ENCODE measurements at places on chromosomes 6 and 20.

GRCh38 chr20:23340524-23340923 lies 10.1 kb upstream of the NXT1 start:
- DNase-seq = no peak

DNA sequence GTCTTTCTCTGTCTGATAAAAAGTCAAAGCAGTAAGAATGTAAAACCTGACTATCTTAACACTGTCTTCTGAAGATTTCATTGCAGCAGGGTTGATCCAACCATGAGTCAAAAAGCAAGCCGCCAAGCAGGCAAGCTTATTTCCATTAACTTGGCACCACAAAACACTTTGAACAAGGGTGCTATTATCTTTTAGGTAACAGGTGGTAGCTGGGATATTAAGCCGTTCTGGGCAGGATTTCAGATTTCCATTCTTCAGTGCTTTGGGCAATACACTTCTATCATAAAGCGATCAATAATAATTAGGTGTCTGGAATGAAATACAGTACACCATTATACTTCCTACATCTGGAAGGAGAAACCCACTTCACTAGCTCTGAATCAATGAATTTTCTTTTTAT lies 181.9 kb downstream of the TBC1D7 start:
- DNase-seq = no peak

DNA sequence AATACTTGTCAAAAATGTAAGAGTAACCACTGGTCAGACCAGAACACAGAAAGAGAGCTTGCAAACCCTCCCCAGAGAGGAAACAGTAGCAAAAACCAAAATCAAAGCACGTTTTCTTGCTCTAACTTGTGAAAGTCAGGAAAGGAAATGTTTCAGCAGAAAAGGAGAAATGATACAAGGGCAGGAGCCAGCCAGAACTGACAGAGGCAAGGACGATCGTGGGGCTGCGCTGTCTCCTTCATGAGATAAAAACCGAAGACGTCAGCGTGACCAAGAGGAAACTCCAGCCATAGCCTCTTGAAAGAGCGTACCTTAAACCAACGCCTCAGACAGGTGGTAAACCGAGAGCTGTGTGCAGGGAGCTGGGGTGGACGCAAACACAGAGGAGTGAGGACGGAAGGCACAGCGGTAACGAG lies 27.5 kb downstream of the LAMA5 start:
- no peak for DNase-seq

DNA sequence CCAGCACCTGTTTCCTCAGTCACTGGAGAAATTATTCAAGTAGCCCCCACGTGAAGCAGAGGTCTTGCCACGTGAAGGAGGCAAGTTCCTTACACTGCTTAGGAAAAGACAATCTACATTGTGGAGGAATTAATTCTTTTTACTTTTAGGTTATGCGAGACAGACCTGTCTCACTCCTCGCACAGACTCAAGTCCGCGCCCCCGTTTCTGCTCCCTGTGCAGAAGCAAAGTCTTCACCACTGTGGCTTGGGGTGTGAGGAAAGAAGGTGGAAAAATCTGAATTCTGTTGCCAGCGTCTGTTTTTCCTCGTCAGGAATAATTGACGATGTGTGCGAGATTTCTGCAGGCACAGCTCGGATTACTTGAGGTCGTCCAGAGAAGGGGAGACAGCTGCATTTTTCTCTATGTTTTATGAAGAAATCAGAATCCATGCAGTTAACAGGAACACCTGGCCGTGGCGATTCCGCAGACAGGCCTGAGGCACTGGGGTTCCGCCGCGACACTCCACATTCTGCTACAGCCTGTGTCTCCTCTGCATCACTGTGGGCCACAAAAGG lies 185.1 kb downstream of the SMOC2 start:
- DNase-seq = no peak

DNA sequence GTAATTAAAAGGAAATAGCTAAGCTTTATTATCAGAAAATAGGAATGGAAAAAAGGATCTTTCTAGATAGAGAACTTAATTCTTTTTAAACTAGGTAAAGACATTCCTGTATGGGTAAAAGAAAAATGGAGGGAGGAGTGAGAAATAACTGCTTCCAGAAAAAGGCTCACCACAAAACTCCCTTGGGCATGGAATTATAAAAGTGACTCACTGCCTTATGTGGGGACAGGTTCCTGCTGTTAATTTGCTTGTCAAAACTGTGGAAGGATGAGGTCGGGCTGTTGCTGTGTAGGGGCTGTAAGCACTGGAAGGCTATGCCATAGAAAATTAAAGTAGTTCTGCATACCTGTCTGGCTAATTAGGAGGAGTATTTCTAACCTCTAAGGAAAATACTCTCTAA lies 158.7 kb downstream of the UBE3D start:
- no peak for DNase-seq

- DNase-seq = no peak
These were observed at the start of gene GMEB2 for GRCh38 chr20:63626424-63627128. Gene GMEB2 (minus strand): TSS chr20:63627101. CDS start chr20:63619397, 7,704 bp downstream.

GRCh38 chr6:157537556-157537955 lies 156.6 kb downstream of the ZDHHC14 start:
- no peak for DNase-seq

DNA sequence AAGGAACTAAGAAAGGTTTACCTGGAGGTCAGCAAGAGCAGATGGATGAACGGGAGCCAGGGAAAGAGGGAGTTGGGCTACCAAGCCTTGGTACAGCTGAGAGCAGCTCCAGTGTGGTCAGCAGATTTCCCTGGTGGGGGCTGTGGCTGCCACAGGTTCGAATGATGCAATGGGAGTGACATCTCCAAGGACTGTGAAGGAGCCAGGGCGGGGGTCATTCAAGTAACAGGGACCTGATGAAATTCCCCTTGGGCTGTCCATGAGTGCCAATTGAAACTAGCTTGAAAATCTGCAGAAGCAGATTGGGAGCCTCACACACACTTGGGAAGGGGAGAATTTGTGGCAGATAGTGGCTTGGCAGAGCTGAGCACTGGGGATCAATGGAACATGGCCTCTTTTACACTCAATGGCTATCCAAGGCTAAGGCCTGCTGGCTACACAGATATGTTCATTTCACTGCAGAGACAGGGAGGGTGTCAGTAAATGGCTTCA lies 247.0 kb upstream of the ECI2 start:
- DNase-seq = no peak

DNA sequence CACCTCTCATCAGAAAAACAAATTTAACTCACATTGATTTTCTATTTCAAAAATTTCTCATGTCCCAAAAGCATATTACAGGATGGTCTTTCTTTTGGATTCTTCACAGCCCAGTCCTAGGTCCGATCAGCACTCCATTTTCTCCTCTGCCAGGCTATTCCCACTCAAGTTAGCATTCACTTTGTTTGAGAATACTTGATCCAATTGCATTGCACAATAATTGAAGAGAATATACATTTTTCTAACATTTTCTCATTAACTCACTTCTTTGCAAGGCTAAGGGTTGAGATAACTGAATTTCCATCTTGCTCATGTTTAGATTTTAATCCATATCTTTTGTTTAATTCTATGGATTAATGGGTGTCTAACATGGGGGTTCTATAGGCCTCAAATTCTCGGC lies 716.1 kb downstream of the QKI start:
- DNase-seq = no peak

DNA sequence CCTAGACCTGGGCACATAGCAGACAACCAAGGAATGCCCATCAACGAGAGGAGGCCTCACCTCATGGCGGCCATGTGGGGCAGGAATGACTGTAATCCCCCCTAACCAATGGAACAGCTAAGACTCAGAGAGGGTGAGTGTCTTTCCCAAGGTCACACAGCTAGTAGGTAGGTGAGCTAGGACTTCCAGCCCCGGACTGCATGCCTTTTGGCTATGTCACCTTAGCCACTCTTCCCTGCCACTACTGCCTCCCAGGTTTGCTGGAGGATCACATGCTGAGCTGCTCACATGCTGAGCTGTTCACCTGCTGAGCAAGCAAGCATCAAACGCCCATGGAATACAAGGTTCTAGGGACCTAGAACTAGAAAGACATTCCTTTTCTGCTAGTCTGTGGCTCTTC lies 188.5 kb upstream of the PMEPA1 start:
- no peak for DNase-seq

DNA sequence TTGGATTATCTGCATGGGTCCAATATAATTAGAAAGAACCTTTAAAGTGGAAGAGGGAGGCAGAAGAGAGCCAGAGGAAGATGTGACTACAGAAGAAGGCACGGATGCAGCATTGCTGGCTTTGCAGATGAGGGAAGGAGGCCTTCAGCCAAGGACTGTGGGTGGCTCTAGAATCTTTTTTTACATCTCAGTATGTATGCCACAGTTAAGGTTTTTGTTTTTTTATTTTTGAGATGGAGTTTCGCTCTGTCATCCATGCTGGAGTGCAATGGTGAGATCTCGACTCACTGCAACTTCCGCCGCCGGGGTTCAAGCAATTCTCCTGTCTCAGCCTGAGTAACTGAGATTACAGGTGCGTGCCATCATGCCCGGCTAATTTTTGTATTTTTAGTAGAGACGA lies 49.3 kb downstream of the MCM8 start:
- DNase-seq = no peak

DNA sequence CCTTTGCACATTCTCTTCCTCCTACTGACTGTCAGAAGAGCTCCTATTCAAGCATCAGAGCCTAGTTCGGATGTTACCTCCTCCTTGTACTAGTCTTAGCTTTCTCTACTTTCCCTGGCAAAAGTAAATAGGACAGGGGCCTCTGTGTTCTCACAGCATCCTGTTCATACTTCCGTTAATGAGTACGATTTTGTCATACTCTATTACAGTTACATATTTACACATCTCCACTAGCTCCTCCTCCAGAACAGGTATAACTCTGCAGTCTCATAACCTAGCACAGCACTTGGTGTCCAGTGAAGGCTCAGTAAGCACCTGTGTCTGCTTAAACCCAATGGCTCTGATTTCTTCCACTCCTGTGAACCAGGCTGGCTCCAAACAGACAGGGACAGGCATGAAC lies 7.0 kb downstream of the ELMO2 start:
- no peak for DNase-seq

DNA sequence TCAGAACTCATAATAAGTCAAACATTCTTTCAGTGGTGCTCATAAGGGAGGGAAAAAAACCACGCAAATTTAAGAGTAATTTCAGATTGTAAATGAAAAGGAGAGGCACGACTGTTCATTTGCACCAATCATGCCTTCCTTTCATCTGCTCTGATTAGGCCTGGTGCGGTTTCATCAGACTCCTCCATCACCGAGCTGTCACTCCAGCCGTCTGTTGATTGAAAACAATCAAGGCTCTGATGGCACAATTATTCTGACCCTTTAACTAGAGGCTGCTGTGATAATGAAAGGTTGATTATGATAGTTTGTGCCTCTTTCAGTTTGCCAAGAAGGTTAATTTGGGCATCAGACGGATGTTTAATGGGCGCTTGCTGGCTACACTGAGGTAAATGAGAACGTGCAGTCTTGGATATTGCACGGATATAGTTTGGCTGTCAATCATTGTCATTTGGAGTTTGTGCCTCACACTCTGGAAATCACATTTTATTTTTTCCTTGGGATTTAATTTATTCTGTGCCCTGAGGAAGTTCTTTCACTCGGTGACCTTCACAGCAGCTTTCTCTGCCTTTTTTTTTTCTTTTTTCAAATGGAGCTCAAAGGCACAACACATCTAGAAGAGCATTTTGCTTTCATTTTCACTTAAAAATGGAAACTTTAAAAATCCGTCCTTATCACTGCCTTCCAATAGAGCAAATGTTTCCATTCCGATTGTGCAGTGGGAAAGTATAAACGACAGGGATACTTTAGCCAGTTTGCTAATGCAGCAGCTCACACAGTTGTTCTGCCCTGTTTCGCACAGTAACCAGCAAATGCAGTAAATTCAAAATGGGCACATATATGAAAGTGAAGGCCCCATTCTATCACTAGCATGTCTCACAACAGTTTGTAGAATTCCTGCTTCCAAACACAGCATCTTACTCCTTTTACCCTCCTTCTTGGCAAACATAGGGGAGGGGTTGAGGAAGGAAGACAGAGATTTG lies 172.8 kb downstream of the KLHL32 start:
- no peak for DNase-seq

DNA sequence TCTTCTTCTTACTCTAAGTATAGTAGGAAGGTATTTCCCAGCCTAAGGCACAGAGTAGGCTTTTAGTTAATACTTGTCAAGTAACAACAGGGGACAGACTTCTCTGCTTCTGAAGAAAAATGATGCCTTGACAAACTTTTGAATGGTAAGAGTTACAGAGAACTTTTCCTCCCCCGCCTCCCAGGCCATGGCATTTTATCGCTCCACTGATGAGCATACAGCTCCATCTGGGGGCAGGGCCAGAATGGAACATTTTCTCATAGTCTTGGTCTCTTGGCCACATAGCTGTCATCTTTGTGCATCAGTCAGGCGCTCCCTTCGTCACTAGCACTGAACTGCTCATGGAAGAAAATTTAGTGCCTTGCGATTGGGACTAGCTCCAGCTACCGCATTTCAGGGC lies 1066.8 kb upstream of the CITED2 start:
- DNase-seq = no peak

DNA sequence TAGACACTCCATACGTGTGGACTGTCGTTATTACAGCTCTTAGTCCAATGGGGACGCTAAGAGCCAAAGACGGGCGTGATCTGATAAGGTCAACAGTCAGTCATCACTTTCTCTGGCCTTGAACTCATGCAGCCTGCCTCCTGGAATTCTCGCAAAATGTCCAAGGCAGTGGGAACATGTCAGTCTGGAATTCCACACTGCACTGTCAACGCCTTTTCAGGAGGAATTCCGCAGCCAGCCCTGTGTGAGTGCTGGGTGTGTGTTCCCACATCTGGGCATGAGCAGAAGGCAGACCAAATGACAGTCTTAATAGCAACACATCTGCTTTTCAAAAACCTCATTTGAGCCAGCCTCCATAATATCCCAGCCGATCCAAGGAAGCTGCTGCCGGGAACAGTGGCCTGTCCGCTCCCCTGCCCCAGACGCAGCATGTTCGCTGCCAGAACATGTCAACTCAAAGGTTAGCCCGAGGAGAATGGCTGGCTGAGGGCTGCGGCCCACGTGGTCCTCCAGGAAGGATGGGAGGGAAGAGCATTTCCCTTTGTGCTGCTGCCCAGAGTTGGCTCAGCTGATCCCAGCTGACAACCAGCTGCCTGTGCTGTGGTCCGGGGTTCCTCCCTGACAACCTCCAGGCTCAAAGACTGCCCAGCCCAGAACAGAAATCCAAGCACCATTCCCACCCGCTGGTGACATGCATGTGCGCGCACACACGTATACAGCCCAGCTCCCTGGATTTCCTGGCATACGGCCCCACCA lies 103.1 kb downstream of the SULF2 start:
- no peak for DNase-seq

GRCh38 chr6:108027056-108027455 lies 47.5 kb downstream of the OSTM1 start:
- DNase-seq = no peak

DNA sequence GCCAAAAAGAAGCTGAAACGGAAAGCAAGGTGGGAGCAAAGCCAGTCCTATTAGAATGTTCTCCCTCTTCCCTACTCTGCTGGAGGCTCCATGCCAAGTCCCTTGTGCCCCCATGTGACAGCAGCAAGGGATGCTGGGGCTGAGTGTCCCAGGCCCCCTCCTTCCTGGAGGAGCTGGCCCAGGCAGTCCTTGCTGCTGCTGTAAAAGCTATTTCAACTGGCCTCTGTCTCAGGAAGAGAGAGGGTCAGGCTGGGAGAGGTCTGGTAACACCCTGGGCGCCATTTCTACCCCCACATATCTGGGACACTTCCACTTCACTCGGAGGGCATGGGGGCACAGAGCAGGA lies 25.0 kb downstream of the TTBK1 start:
- no peak for DNase-seq
